ENCODE measurements at places on chromosomes 7 and 10.

DNA sequence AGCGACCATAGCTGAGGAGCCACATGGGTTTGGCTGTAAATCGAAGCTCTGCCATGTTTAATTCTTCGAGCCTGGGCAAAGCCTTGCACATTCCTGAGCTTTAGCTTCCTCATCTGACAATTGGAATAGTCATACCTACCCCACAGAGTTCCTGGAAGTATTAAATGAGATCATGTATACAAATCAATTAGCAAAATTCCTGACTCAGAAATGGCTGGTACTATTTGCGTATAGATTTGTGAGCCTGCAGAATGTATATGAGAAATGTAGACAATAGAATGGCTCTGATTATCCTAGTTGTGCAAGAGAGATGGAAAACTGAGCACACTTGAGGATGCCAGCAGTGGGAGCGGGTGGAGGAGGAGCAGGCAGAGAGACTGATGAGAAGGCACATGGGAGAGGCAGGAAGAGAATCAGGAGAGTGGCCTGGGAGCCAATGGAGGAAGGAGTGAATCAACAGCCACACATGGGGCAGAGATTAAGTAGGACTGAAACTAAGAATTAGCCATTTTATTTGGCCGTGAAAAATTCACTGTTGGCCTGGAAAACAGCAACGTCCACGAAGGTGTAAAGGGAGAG, 128.0 kb upstream of the C1GALT1 start:
- DNase-seq = no peak

- no peak for DNase-seq
These were observed 51.0 kb downstream of the MLLT10 start for GRCh38 chr10:21584834-21585530.

DNA sequence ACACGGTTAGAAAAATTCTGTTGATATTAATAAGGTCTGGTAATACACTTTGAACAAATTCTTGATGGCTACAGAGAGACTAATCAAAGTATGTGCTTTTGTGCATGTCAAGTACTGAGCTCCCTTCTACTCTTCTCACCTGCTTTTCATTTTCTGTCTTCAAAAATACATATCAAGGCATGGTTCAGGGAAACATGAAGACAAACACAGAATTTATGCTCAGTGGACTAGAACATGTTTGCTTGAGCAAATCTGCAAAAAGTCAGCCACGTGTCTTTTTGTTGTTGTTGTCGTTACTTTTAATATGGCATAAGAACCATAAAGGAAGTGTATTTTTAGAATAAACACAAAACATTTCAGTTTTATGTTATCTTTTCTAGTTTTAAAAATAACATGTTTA, 21.9 kb downstream of the CDK13 start:
- DNase-seq = no peak

GRCh38 chr10:86524225-86524962, 2.8 kb upstream of the WAPL start:
- no peak for DNase-seq

- no peak for DNase-seq
These were observed 594.4 kb upstream of the VSTM2A start for GRCh38 chr7:53947732-53948131.

DNA sequence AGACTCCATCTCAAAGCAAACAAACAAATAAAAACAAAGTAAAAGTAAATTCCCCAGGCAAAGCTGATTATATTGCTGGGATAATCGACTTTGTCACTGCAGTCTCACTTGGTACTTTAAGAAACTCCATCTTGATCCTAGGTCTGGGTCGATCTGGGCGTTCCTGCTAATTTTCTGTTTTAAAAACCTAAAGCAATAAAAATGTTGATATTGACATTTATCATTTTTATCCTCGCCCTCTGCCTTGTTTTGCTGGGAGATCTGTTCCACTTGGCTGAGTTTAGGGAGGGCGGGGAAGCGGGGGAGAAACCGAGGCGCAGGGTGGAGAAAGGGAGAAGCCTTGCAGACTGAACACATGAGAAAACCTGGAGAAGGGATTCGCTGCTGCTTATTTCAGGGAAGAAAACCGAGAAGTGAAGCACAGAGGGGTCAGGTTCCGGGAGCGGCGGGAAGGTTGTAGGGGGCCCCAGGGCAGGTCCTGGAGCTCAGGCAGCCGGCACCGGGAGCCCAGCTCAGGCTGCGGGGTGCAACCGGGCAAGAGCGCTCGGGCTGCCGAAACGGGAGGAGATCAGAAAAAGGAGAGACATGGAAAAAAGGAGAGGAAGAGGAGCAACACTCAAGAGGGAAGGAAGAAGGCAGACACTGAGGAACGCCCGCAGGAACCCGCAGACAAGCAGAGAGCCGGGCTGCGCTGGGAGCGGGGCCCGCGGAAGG, 27.3 kb upstream of the KMT2C start:
- no peak for DNase-seq

DNA sequence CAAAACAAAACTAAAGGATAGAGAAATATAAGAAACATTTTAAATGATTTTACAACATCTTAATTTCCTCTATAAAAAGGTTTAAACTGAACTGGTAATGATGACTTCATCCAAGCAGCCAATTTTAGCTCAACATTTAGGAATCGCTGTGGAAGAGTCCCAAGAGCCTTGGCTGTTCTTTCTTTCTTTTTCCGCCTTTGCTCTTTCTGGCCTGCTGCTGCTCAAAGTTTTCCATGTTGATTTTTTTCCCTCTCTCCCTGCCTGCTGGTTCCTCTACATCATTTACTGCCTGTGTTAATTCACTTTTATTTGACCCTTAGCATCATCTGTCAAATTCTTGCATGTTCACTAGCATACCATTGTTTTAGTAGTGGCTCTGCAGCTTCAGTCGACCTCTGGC, 146.9 kb downstream of the EVX1 start:
- DNase-seq = no peak

GRCh38 chr10:127919418-127920271, 12.7 kb downstream of the PTPRE start:
- DNase-seq = no peak

GRCh38 chr7:114548081-114548980, 133.7 kb downstream of the FOXP2 start:
- no peak for DNase-seq

GRCh38 chr10:112520914-112521313, 73.9 kb downstream of the VTI1A start:
- no peak for DNase-seq

GRCh38 chr10:78981970-78982281, 86.8 kb upstream of the ZMIZ1 start:
- no peak for DNase-seq

DNA sequence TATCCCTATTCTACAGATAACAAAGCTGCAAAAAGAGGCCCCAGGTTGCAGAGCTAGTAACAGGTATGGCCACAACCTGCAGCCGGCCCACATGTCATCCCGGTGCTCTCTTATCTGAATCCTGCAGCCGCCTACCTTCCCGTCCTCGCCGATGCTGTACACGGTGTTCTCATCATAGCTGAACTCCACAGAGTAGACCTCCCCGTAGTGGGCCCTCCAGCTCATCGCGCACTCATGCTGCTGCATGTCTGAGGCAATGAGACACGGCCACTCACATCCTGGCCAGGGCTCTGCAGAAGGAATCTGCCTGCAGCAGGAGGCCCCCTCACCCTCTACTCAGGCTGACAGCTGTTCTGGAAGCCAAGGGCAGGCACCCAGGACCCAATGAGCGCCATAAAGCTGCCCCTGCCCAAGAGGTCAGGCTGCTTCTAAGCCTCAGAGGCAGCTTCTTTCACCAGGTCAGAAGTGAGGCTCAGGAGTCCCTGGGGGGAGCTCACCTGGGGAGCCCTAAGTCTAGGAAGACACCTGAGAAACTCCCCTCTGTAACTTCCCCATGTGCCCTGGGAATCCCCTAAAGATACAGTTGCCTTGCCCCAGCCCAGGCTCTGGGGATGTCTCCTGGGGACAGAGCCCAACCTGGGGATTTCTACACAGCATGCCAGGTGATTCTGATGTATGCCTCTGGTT, 17.9 kb upstream of the CYREN start:
- DNase-seq = no peak

- no peak for DNase-seq
These were observed 189.5 kb upstream of the MINDY3 start for GRCh38 chr10:16049782-16050181.

- DNase-seq = no peak
These were observed 51.1 kb upstream of the OPN4 start for GRCh38 chr10:86603256-86603655.

- no peak for DNase-seq
These were observed 408.2 kb upstream of the CELF2 start for GRCh38 chr10:10609379-10609955.

DNA sequence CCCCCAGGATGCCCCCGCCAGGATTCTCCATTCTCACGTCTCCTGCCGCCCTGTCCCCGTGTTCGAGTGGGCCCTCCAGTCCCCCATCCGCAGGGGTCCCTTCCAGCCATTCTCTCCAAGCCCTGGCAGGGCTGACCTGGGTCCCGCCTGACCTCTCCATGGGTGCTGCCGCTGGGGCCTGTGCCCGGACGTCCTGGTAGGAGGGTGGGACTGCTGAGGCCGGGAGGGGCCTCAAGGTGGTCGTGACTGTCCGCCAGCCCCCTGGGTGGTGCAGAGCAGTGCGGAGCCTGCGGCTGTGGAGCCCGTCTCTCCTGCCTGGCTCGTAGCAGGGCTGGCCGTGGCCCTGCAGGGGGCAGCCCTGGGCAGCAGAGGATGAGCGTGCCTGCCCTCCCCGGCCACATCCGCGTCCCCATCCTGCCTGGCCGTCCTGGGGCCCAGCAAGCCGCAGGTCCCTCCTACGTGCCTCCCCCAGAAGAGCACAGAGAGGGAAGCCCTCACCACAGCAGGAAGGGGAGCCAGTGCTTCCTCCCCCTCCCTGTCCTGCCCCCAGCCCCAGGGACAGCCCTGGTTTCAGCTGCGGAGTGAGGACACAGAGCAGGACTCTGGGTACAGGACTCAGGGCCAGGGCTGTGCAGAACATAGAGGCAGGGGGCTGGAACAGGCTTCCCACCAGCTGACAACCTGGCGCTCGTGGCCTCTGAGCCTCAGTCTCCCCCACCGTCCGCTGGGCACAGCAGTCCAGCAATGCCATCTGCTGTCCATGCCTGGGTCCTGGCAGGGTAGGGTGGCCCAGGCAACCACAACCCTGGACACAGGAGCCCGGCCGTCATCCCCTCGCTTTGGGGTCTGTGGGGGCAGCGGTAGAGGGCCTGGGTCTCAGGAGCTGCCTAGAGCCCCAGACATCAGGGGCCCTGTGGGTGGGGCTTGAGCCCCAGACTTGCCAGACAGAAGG, 1.5 kb upstream of the GRIFIN start:
- DNase-seq = peak; percentile 47

GRCh38 chr7:134482858-134483257, 24.0 kb upstream of the AKR1B1 start:
- DNase-seq = no peak

GRCh38 chr7:40429826-40430225, 295.0 kb downstream of the SUGCT start:
- no peak for DNase-seq

DNA sequence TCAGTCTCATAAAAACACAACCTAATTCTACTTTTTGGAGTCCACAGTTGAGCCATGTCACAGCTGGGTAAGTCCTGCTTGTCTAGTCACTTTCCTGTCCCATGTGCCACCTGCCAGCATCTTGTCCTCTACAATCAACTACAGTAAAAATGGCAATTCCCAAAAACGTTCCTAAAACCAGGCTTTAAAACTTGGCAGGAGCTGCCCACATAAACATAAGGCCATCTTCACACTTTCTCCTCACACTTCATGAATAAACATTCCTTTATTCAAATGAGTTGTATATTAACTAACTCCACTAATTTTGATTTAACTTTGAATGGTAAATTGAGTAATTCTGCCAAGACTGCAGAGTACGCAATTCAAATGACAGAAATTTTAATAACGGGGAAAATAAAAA, 49.5 kb downstream of the SFMBT2 start:
- DNase-seq = no peak

GRCh38 chr10:92244796-92245195, 46.1 kb downstream of the CPEB3 start:
- DNase-seq = no peak

- no peak for DNase-seq
These were observed 15.6 kb downstream of the FOXL3 start for GRCh38 chr7:305410-306151.

DNA sequence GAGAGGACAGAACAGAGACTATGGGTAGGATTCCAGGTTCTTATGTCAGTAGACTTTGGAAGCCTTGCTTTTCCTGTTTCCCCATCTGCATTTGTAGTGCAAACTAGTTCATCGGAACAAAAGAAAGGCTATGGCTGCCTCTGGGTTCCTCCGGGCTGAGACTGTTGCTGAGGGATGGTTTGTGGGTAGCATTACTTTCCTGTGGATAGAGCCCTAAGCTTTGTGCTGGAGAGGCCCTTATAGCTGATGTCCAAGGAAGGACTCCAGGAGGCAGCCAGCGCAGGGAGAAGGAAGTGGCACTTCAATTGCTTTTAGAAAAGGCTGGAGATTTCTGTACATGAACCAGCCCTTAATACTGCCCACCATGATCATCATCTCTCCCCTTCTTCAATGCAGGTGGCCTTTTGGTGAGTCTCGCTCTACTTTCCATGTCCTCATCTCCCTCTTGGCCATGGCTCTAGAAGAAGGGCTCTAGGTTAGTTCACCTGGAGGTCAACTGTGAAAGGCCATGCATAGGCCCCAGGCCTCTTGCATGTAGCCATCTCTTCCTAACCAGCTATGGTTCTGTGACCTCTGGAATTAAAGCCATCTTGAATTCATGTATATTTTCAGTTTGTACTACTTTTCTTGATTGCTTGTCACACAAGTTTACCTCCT, 15.4 kb downstream of the MXI1 start:
- no peak for DNase-seq

DNA sequence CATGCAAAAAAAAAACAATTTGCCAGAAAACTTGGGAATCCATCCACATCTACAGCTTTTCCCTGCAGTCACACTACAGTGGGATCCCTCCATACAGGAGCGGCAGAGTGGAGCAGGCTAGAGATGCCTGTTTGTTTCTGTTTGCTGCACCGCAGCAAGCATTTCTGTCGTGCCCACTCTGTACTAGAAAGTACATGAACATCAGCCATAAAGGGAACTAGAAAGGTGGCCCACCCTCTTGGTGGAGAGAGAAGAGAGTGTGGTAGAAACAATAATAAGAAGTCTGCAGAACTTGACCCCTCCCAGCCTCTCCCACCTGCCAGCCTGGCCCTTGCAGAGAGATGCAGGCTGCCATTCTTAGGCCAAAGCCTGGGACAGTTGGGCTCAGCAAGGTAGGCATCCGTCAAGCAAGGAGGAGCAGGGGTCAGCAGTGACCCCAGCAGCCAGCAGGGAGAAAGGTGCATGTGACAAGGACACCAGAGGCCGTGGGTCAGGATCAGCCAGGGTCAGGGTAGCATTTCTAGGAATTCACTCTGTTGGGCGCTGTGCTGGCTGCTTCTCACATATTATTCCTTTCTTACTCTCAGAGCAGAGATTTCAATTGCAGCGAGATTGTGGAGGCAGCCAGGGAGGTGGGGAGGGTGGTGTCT, 171.8 kb downstream of the EGFR start:
- DNase-seq = no peak

DNA sequence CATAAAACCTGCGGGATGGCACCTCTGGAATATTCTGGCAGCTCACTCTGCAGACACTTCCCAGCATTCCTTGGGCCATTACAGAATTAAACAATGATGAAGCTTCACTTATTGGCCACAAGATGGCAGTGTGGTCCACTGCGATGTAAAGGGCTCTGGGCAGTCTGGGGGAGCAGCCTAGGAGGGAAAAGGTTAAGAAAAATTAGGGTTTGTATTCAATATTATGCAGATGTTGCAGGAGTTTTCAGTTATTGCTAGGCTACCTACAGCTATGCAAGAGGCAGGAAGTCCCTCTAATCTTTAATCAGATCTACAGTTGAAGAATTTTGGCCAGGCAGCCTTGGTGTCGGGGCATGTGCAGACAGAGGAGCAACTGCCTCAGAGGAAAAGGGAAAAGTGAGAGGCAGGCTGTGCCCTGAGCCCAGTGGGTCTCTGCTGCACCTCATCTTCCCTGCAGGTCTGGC, 233.2 kb upstream of the PRSS1 start:
- DNase-seq = peak; percentile 16
